ENCODE measurements at places on chromosomes 6 and 20. TPM values are rescaled to one million over a fixed set of nuclear protein-coding genes. Genes with fewer than 3 reads are reported as not detected.

Gene SLC22A7
- total RNA-seq = 0.68 TPM

Gene ZBTB22
- total RNA-seq = 28.4 TPM

Gene RSPH3
- 13.0 TPM for total RNA-seq

Gene PSORS1C2
- not detected for total RNA-seq

Gene SYNGAP1
- 75.8 TPM for total RNA-seq

Gene TBXT
- not detected for total RNA-seq

Gene THBS2
- 11.5 TPM for total RNA-seq

Gene AARS2
- 14.3 TPM for total RNA-seq

Gene OOEP
- total RNA-seq = not detected

Gene SLC35A1
- total RNA-seq = 21.5 TPM

Gene LST1
- total RNA-seq = 10.9 TPM

Gene KCNQ5
- total RNA-seq = 106 TPM

Gene ADTRP
- 7.9 TPM for total RNA-seq

Gene LGSN
- total RNA-seq = not detected

Gene LPIN3
- 3.0 TPM for total RNA-seq

Gene PCSK2
- total RNA-seq = 90.0 TPM

Gene LCA5
- 11.7 TPM for total RNA-seq

Gene SIRPA
- total RNA-seq = 253 TPM

Measured in dorsolateral prefrontal cortex (tissue), 122 donors.